ENCODE measurements at places on chromosomes 12 and 14. TPM values are rescaled to one million over a fixed set of nuclear protein-coding genes. Genes with fewer than 3 reads are reported as not detected.

GRCh38 chr12:54624315-54625279 lies 10.1 kb downstream of the LACRT start:
- DNase-seq = no peak

DNA sequence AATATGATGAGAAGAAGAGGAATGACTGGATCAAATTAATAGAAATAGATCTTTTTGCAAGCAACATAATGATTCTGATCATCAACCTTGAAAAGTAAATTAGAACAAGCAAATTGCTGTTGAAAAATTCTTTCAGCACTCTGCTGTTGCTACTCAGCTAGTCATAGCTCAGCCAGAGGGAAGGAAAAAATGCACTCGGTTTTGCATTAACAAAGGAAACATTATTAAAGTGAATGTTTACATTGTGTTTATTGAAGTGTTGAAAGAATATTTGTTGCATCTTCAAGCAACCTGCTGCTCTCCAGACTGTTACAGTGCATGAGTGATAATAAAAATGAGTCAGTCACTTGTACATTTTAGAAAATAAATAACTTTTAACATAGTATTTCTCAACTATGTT lies 26.5 kb downstream of the AP5M1 start:
- DNase-seq = no peak

- no peak for DNase-seq
Observed at GRCh38 chr14:47302121-47302520, 373.3 kb downstream of the MDGA2 start.

DNA sequence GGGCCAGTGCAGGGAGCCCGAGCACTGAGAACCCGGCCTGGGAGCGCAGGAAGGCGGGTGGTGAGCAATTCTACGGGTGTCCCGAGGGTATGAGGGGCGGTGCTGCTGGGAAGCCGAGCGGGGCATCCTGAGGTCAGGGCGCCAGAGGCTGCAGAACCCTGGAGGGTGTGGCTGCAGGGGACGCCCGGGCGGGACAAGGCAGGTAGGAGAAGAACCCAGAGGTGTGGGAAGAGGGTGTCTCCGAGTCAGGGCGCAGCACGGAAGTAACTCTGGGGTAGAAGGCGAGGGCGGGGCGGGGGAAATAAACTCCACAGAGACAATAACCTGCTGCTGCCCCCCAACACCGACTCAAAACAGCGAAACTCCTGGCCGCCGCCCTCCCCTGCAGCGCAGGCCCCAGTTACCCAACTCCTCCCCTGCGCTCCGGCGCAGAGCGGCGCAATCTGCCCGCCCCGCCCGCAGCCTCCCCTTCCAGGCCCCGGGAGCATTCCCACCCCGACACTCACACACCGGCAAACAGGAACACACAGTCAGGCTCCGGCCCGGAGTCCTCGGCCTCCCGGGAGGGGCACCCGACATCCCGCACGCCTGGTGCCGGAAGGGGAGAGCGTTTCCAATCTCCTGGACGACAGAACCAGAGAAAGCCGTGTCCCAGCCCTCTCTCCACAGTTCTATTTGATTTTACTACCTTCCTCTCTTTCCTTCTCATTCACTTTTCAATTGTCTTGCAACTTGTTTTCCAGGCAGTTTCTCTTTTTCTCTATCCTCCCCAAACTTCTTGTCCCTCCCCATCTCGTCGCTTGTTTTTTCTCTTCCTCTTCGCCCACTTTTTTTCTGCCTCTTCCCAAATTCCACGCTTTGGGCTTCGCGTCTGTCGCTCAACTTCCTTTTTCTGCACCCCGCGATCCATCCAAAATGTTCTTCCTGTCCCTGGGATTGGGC lies 2.4 kb downstream of the HRK start:
- DNase-seq = no peak

MIP gene
- not detected for total RNA-seq

HOTAIR gene
- not detected for total RNA-seq

GRCh38 chr14:96304956-96305355 lies 48.9 kb downstream of the BDKRB1 start:
- DNase-seq = no peak
